ENCODE measurements at places on chromosomes 12 and 14.

- no peak for DNase-seq
These were observed 1.7 kb upstream of the FGD4 start for GRCh38 chr12:32397696-32398095.

DNA sequence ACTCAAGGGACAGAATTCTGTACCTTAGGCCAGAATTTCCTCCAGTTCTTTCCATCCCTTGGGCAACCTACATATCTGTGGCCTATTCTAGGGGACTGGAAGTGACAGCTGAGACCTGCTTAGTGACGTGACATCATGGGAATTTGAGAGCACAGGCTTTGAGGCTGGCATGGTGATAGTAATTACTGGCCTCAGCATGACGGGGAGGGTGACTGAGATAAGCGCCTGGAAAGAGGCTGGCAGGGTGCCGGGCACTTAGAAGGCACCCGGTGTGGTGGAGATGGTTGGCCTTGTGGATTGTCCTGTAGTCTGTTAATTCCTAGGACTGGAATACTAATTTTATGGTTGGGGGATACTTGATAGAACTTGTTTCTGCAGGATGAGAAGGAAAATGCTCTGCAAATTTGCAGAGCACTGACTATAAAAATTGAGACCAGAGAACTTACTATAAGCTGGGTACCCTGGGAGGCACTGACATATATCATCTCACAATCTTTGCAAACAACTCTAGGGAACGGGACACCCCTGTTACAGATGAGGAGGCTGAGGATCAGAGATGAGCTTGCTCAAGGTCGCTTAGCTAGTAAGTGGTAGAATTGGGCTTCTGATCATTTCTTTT is 42.2 kb upstream of the TBX3 start:
- no peak for DNase-seq

GRCh38 chr12:93376436-93377251 is 1.1 kb upstream of the NUDT4 start:
- DNase-seq: no peak

- DNase-seq: no peak
These were observed 7.6 kb downstream of the SLC7A8 start for GRCh38 chr14:23175823-23176222.

DNA sequence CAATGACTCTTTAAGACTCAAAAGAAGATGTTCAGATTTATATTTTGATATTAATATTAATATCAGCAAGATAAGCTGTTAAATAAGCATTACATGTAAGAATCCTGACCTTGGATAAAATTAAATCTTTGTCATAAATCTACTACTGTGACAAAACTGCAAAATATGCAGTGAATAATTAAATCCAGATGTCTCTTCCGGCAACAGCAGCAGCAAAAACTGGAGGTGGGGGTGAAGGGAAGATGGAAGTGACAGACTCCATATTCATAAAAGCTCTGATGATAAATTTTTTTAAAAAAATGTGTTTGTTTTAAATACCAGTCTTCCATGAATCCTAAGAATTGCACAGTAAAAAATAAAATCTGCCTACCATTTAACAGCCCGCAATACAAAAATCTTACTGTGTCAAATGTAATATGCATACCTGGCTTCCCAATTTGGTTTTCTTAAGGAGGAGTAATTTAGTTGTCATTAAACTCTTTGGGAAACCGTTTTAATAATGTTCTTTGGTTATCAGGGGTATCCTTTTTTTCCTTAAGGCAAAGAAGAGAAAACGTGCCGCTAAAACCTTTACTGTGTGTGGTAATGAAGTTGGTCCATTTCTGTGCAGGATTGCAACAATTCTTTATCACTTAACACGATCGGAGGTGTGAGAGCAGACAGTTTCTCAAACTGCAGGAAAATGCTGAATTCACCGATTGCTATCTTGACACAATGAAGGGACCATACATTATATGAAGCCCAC is 478.2 kb downstream of the DIO2 start:
- no peak for DNase-seq

DNA sequence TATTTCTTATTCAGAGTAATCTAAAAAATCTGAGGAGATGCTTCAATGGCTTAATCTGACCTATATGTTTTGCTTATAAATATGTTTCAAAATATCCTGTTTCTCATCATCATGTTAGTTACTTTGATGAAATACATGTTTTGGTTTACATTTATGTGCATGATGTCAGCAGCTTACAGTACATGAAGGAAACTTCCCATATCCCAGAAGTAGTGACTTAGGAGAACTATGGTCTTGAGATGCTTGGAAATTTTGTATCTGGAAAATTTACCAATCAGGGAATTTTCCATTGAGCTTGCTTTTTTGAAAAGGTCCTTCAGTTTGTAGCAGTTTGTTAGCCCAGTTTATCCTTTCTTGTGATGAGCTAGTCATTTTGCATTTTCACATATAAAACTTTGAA is 73.3 kb downstream of the RASSF8 start:
- no peak for DNase-seq

GRCh38 chr12:92034858-92035401 is 110.7 kb downstream of the BTG1 start:
- DNase-seq: peak; percentile 20

DNA sequence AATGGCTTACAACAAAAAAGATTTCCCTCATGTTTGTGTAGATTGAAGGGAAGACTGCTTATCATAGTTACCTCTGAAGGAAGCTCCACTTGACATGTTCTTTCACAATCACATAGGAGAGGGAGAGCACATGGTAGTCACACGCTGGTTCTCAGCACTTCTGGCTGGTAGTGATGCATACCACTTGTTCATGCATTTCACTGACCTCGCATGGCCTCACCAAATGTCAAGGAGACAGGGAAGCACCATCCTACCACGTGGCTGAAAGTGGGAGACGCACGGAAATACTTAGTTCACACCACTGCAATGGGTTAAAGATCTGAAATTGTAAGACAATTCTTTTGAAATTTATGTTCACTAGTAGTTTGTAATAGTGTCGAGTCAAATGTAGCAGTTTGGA is 74.0 kb downstream of the PDE3A start:
- no peak for DNase-seq

DNA sequence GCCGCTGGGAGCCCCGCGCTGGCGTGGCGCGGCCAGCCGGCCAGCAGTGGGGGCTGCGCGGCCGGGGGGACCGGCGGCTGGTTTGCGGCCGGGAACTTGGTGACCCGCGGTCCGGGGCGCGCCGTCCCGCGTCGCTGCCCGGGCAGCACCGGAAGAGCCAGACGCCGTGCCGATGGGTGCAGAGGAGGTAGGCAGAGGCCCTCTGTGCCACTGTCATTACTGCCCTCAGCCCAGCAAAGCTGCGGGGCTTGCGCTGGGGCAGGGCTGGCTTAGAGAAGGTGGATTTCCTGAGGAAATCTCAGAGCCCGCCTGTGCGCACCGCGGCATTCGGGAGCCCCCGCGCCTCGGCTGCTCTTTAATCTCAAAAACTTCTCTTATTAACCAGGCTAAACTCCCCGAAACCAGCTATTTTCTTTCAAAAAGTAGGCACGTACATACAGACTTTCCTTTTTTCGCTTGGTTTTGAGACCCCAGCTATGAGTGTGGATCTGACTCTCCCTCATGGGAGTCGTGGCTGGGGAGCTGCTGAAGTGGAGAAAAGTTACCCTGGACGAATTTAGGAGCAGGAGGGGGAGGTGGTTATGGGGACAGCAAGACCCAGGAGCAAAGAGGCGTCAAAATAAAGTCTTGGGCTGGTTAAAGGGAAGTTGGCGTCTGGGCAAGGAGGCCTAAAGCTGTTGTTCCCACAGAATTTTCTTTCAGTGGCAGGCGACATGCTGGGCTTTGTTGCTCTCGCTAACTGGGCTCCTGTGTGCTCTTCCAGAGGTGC is 802 bp downstream of the SUSD6 start:
- no peak for DNase-seq

- no peak for DNase-seq
These were observed 1.7 kb downstream of the USP44 start for GRCh38 chr12:95549392-95550084.

GRCh38 chr12:12612358-12612757 is 682 bp downstream of the CREBL2 start:
- no peak for DNase-seq

DNA sequence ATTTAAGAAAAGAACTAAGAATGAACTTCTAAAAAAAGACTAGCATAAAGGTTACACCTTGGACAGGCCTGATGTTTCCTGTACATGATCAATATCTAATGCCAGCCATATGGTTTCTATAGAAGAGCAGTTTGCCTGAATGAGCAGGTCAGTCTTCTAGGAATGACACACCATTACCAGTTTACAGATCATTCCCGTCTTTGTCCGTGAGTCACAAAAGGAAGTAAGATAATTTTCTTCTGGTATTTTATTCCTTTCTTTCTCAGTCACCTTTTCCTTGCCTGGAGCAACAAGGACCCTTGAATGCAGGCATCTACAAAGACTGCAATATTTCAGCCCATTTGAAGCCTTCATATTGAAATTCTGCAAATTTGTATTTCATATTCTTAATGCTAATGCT is 44.6 kb upstream of the CNTN1 start:
- no peak for DNase-seq

DNA sequence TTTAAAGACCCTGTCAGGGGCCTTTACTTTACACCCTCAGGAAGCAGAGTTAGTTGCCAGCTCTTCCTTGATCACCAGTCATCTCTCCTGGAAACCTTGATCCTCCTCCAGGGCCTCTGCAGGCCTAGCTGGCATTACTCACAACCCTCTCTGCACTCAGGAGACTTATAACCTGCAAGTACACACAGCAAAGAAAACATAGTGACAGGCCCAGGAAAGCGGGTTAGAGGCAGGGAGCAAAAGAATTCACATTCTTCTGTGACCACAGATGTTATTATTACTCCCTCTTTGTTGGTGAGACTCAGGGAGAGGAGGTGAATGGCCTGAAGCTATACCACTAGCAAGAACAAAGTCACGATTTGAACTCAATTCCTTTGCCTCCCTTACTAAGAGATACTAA is 87.4 kb downstream of the OR11H12 start:
- DNase-seq: no peak

DNA sequence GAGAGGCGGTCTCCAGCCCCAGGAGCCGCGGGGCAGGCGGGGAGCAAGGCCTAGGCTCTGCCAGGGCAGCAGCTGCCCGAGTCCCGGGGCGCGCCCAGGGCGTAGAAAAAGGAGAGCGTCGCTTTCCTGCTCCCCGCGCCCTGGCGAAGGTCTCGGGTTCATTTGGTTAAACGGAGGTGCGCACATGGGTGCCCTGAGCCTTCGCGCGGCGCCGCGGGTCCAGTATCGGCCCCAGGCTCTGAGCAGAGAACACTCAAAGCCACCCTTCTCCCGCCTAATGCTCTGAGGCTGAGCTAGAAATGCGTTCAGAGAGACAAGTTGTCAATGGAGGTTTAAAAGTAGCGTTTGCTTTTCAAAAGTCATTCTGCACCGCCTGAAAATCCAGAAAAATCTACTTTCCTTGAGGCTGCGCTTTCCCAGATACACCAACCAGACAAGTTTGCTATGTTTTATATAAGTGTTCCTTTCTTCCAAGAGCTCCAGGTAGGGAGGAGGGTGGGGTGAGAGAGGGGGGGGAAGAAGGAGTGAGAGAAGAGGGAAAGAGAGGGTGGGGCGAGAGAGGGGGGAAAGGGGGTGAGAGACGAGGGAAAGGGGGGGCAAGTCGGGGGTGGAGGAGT is 1.5 kb downstream of the TMEM132C start:
- DNase-seq: no peak
